ENCODE measurements at places on chromosomes 7 and 10.

DNA sequence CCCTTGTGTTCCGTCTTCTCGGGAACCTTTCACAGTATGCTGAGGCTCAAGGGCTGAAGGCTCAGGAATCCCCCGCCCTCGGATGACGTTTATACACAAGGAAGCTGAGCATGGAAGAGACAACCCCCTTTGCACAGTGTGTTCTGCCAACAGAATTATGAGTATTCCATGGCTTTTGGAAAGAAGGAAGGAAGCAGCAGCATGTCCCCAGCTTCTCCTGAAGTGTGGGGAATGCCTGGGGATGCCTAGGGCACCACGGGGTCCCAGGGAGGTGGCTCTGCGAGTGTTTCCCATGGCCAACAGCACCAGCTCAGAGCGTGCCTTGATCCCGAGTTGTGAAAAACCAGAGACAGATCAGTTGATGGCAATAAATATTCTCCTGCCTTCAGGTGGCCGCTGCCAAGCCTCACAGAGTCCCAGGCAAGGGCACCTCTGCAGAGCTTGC is 88.8 kb upstream of the DDC start:
- DNase-seq, result no peak

DNA sequence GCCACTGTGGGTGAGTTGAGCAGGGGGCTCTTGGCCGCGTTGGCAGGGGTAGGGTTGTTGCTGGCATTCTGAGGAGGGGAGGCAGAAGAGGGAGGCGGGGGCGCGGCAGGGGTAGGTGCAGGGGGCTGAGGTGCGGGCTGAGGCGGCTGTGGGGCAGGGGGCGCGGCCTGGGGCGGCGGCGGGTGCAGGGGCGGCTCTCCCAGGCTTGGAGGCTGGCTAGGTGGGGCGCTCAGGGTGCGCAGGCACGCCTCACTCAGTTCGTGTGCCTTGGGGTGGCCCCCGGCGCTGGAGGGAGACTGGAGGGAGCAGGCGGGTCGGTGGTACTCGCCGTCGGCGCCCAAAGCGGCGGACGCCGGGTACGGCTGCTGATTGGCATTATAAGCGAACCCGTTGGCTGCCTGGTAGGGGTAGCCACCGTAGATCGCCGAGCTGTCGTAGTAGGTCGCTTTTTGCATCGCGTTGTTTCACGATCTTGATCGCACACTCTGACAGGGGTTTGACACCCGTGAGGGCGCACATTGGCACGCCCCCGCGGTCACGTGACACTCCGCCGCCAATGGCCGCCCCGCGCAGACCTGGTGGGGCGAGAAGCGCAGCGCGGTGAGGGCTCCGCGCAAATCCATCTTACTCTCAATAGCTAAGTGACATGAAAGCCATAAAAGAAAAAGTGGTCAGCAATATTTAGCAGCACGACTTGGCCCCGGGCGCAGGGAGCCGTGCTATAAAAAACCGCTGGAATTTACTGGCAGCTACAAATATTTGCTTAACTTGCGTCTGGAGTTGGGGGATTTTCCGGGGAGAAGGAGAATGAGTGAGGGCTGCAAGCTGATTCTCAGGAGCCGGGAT is 7.9 kb upstream of the HOXA2 start:
- no peak for DNase-seq

DNA sequence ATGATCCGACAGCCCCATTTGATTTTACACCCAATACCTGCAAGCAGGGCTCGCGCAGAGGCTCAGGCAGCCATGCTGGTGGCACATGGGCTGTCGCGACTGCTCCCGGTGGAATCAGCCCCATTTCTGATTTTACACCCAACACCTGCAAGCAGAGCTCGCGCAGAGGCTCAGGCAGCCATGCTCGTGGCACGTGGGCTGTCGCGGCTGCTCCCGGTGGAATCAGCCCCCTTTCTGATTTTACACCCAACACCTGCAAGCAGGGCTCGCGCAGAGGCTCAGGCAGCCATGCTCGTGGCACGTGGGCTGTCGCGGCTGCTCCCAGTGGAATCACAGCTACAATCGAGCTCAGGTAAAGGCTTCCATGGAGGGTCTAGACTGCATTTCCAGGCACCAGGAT is 244.1 kb downstream of the PTPRN2 start:
- DNase-seq, result no peak

DNA sequence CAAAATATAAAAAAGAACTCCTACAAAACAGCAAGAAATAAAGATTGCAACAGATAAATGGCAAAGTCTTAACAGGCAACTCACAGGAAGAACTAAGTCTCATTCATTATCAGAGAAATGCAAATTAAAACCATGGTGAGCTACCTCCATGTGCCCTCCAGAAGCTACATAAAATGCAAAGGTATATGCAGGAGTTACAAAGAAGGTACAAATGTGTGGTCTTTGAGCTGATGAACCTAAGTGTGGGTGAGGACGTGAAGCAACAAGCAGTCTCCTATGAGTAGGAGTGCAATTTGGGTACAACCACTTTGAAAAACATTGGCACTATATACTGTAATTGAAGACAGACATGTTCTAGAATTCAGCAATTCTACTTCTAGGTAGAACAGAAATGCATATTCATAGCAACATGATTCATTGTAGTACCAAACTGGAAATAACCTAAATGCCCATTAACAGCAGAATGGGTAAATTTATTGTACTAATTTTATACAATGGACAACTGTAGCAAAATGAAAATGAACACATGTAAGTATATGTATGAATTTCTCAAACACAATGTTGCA is 61.6 kb upstream of the KCNMA1 start:
- no peak for DNase-seq

- DNase-seq, result no peak
Observed at GRCh38 chr7:141208539-141208938, 134.7 kb downstream of the TMEM178B start.

- DNase-seq, result no peak
Observed at GRCh38 chr7:78594156-78594555, 795.6 kb downstream of the PHTF2 start.

- no peak for DNase-seq
Observed at GRCh38 chr7:138125119-138125518, 48.9 kb downstream of the AKR1D1 start.

DNA sequence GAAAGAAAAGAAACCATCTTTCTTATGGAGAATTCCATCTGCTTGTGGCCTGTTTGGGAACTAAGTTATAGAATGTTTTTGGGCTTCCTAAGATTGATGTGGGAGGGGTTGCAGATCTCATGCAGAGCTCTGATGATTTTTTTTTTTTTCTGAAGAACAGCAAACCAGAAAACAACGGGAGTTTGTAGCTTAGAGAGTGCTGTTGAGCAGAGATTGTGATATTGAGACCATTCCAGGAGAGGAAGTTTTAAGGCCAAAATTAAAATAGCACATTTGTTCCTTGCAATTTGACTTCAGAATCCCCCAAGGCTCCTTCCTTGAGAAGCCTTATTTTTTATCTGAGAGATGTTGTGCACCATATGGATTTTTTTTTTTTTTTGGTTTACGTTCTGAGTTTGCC is 159.5 kb upstream of the NRP1 start:
- no peak for DNase-seq

DNA sequence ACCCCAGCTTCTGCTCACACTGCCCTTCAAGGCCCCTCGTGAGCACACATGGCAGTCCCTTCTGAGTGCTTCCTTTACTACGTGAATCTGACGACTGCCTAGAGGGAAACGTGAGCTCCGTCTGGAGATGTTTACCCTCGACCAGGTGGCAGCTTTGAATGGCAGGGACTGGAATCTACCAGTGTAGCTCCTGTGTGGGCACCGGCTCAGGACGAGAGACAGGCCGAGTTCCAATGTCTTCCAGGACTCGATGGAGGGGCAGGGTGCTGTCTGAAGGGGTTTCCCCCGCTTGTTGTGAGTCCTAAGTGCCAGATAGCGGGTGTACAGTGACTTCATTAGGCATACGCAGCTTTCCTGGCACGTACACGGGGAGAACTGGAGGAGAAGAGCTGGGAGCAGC is 229.9 kb downstream of the ADARB2 start:
- no peak for DNase-seq

DNA sequence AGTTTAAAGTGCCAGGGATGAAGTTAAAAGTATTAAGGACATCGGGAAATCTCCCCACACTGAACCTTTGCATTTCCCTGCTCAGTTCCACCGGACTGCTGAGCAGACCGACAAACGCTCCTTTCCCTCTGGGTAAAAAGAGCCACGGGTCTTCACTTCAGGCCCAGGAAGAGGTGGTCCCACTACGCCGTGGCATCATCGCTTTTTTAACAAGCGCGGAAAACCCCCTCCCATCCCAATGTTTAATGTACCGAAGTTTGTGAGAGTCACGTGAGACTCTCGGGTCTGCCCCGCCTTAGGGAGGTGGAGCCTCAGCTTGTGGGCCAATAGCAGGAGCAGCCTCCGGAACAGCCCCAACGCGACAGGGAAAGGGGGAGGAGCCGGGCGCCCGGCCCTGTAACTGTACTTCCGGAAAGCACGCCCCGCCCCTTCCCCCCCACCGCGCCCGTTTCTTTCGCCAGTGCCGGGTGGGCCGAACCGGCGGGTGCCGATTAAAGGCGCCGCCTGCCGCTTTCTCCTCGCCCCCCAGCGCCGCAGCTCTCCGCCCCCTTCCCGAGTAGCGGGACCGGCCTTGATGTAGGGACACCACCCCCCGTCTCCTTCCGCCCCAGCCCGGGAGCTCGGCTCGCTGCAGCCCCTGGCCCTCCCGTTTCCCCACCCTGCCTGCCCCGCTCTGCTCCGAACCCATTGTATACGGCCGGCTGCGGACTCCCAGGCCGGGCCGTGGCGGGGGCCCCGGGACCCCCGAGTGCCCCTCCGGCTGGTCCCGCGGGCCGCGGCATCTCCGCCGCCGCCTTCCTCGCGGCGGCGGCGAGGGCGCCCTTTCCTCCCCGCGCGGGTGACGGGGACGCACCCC is 2.2 kb upstream of the TRIM8 start:
- peak; percentile 94 for DNase-seq

DNA sequence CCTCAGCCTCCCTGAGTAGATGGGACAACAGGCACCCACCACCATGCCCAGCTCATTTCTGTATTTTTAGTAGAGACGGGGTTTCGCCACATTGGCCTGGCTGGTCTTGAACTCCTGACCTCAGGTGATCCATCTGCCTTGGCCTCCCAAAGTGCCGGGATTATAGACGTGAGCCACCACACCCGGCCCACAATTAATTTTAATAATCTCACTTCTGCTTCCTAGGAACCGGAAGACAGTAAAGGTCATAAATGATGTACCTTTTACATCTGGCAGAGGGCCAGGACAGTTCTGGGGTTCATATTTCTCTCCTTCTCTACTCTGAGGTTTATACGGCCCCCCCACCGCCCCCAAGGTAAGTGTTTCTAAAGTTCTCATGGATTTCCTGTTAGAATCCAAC is 31.2 kb upstream of the AOAH start:
- no peak for DNase-seq
